Kidney epithelial cell (primary cell): ENCODE measurements at places on chromosomes 4 and X.

DNA sequence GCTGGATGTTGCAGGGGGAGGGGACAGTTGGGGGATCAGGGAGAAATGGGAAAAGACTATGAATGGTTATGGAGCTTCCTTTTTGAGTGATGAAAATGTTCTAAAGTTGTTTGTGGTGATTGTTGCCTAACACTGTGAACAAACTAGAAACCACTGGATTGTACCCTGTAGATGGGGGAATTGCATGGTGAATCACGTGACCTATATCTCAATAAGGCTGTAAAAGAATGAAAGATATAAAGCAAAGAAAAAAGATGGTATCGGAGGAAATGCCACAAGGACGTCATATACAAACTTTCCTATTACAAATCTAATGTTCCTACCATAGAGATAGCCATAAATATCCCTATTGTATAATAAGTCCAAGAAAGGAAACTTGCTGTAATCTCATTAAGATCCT lies 20.6 kb upstream of the CT55 start:
- DNase-seq = no peak

DNA sequence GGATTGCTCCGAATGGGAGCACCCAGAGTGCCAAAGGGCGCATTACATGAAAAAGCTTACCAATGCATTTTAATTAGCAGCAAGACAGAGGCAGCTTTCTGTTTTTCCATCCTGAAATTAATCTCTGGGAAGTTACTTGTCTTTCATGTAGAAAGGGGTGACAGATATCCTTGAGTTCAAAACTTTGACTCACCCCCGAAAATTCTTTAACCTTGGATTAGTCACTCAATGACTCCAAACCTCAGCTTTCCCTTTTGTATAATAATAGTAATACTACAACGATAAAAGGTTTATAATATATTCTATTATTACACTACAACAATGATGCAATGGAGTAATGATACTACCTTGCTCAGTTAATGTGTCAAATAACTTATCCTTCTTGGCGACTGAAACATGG lies 126.3 kb downstream of the ADAMTS3 start:
- no peak for DNase-seq

DNA sequence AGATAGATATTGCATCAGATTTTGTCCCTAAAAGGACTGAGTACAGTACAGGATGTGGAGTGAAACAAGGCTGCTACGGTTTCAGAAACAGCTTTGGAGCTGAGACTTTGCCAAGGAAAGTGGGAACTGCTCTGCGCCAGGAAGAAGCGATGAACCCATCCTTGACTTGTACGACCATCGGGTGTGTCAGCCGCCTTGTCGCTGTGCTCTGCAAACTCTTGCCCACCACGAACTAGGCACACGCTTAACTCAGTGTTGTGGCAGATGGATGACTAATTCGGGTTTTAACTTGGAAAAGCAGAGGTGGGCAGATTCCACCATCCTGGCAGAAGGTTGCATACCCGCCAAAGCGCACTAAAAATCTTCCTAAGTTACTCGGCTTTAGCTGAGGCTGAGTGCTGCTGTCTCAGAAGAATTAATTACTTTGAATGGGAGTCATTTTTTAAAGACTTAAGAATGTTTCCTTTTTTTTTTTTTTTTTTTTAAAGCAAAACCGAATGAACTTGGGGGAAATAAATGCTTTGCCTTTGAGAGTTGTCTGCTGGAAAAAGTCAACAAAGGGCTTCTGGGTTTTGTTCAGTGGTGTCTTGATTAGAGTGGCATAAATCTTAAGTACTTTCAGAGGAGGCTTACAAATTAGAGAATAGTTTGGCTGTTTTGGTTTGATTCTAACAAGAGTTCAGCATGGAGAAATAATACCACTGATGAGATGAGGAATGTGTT lies 69.5 kb downstream of the SHROOM2 start:
- DNase-seq = no peak

GRCh38 chr4:71473541-71474240 lies 134.9 kb downstream of the SLC4A4 start:
- DNase-seq = no peak

- DNase-seq = no peak
Measured at GRCh38 chr4:152097371-152097770, 336.6 kb upstream of the GATB start.

DNA sequence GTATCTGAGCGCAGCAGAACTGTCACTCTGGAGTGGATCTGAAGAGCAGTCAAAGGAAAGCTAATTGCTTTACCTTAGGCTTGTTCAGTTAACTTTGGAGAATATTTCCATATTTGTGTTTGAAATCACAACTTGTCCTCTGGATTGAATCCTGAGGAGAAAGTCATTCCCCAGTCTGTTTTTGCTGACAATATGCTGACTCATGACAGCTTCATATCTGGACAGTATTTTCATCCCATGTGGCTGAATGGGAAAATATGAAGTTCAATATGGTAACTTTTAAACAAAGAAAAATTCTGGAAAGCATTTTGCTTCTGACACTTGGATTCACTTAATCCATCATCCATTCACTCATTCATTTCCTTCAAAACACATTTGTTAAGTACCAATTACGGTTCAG lies 46.3 kb upstream of the MAGEC3 start:
- no peak for DNase-seq

- no peak for DNase-seq
Measured at GRCh38 chr4:36133658-36134057, 110.7 kb downstream of the ARAP2 start.

- no peak for DNase-seq
Measured at GRCh38 chr4:33161202-33161601, 2441.0 kb downstream of the PCDH7 start.

DNA sequence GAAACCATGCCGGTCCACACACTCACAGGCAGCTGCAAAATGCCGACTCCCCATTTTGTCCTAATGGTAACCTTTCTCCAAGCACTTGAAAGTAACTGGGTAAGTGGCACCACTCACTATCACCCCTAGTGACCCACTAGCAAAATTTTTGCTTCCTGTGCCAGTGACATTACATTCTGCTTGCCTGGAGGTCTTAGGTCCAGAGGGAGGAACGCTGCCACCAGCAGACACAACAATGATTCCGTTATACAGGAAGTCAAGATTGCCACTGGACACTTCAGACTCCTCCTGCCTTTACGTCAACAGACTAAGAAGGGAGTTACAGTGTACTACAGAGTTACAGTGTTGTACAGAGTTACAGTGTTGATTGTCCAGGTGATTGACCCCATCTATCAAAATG lies 11.8 kb upstream of the TMEM192 start:
- no peak for DNase-seq

GRCh38 chr4:6423575-6423974 lies 48.8 kb downstream of the PPP2R2C start:
- DNase-seq = no peak

- no peak for DNase-seq
Measured at GRCh38 chr4:66639361-66639760, 905.9 kb downstream of the CENPC start.

DNA sequence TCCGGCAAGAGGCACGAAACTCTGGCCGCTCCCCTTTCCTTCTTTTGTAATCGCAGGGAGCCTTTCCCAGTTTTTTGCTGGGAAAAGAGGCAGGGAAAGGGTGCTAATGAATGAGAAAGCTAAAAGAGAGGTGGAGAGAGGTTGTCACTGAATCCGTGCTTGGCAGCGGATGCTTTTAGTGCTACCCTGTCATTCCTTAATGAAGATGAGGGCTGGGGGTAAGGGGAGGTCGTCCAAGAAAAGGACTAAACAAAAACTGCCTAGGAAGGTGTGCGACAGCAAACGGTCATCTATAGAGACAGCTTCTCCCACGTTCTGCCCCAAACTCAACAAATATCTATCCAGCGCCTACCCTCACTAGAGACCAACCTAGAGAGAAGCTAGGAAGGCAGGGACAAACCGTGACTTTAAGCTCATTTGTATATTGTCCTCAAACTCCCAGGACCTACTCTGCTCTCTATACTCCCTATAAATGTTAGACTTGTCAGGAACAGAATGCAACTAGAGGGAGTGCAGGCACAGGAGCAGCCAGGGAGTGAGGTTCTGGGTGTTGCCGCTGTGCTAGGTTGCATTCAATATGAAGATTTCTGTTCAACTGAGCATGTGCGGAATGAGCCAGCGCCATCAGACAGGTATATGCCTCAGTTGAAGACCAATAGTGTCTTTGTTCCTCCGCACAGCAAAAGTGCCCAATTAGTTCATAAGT lies 777 bp upstream of the CASK start:
- no peak for DNase-seq

GRCh38 chr4:85701861-85702321 lies 226.9 kb downstream of the ARHGAP24 start:
- no peak for DNase-seq

- DNase-seq = peak; percentile 37
Measured at GRCh38 chrX:23742174-23742696, 841 bp downstream of the ACOT9 start.

DNA sequence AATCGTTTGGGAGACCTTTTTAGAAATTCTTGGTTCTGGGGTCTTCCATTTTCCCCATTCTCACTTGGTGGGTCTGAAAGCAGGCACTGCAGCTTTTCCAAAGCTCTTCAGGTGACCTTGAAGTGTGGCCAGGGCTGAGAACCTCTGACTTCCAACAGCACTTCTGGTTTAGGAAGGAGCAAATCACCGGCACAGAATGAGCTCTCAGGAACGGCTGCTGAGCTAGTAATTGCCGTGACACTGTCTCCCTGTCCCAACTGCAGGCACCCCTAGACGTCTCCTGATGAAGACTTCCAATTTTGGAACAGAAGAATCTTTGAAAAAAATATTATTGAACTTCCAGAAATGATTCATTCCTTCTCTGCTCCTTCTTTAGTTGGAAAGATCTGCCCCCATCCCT lies 31.3 kb downstream of the CD38 start:
- no peak for DNase-seq

- DNase-seq = no peak
Measured at GRCh38 chr4:67751260-67751659, 2.9 kb downstream of the GNRHR start.

- no peak for DNase-seq
Measured at GRCh38 chr4:65021737-65022136, 612.5 kb upstream of the TECRL start.

- DNase-seq = no peak
Measured at GRCh38 chr4:70747874-70748273, 26.1 kb downstream of the RUFY3 start.

DNA sequence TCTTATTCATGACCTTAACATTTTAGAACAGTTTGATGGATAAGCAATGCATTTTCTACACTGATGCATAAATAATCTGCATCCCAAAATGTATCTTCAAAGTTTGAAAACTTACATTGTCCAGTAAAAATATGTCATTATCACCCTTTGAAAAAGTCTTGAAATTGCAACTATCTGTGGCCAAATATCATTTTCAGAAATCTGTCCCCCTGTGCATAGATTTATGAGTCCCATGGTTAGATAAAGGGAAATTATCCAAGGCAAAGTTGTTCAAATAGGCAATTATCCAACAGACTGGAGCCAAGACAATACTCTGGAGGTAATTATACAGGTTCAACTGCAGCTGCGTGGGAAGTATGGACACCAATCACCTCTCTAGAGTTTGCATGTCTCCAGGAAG lies 182.5 kb upstream of the INTU start:
- no peak for DNase-seq

- no peak for DNase-seq
Measured at GRCh38 chrX:45872480-45872879, 671.8 kb upstream of the DIPK2B start.

DNA sequence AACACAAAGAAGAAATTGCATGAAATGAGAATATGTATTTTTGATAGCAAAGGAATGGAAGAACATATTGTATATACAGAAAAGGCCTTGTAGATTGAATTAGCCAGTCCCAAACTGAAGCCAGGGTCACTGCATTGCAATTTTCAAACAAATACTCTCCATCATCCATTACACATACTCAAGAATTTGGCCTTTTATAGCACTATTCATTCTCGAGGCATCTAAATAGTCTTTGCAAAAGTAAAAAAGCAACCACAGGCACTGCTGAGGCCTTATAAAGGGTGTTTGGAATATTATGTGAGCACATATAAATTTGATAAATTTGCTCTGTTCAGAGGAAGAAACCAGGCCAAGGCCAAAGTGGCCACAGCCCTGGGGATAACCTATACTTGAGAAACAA lies 123.0 kb downstream of the ZNF827 start:
- DNase-seq = no peak

DNA sequence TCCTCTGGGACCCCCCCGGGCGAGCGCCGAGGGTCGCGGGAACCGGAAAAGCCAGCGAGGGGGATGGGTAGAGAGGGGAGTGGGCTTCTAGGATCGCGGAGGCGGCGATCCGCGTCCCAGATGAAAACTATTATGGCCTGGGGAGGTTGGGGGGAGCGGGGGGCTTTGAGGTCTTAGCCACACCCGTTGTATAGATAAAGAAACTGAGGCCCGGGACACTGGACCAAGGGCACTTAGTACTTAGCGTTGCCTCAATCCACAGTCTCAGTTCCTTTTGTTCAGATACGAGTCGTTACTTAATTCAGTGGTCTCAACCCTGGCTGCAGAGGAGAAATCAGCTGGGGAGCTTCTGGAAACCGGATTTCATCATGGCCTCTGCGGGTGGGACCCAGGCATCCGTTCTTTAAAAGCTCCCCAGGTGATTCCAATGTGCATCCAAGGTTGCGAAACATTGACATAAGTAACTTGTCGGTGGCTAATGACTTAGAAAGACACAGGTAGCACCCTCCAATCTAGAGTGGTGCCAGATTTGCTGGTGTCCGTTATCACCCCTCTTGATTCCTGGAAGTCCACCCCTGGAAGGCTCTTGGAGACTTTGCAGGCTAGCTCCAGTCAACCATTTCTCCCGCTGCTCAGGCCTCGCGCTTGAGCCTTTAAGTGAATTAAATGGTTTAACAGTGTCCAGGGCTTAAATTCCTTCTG lies 90.7 kb downstream of the GEMIN8 start:
- DNase-seq = no peak

- no peak for DNase-seq
Measured at GRCh38 chrX:38656350-38656915, 95.1 kb downstream of the TSPAN7 start.

DNA sequence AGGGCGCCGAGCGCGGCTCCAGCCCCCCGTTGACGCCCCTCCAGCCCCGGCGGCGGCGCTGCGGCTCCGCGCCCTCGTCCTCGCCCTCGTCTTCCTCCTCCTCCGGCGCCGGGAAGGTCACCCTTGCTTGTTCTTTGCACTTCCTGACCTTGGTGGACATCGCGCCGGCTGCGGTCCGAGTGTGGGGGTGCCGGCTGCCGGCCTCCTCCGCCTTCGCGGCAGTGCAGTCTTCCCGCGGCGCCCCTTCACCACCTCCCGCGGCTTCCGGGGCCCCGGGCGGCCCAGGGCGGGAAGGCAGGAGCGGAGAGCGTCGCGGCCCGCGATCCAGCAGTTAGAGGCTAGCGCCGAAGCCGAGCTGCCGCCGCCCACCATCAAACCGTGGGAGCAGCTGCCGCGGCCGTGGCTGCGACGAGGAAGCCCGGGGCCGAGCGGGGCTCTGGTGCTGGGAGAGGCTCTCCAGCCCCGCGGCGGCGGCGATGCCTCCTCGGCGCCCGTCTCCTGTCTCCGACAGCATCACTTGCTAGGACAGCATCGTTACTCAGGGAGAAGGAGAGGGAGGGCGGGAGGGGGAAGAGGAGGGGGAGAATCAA lies at the start of gene TRPC3:
Gene TRPC3, minus strand, starts transcription at position 540 of the 590 bp plus-strand sequence. Its CDS starts 380 bp downstream, at position 160.
- DNase-seq = no peak

DNA sequence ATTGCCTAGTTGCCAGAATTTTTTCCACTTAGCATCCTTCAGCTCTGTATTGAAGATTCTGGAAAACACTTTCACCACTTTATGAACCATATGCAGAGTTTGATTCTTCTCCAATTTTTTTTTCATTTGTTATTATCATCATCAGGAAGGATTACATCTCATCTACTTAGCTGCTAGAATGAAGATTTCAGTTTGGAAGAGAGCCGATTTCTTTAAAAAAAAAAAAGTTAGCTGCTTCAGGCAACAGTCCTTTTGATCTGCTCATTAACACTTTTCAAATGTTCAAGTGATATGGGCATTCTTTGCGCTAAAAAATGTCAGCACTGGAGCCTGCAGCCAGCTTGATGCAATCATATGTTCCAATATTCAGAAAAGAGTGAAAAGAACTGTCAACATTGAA lies 76.2 kb downstream of the ANTXR2 start:
- DNase-seq = no peak
